ENCODE measurements at places on chromosomes 3 and 15. TPM values are rescaled to one million over a fixed set of nuclear protein-coding genes. Genes with fewer than 3 reads are reported as not detected.

Gene GRK7
- 0.02 TPM for total RNA-seq

Gene GADL1
- total RNA-seq, result not detected

Gene TGM5
- not detected for total RNA-seq

Gene CATSPER2
- 0.24 TPM for total RNA-seq

Gene SOX14
- total RNA-seq, result not detected

Gene RBP2
- total RNA-seq, result not detected

Gene SCAANT1
- not detected for total RNA-seq

Gene SNUPN
- 30.3 TPM for total RNA-seq

Gene CCNB2
- 91.9 TPM for total RNA-seq

Gene CXCR6
- total RNA-seq, result not detected

Gene CCR1
- not detected for total RNA-seq

Gene USF3
- total RNA-seq, result 2.7 TPM

Gene HTR3D
- total RNA-seq, result not detected

Gene ADCY5
- 0.88 TPM for total RNA-seq

Gene GPR62
- total RNA-seq, result not detected

Gene VWA5B2
- total RNA-seq, result 0.29 TPM

Gene SLC28A1
- total RNA-seq, result not detected

Gene RYR3
- 0.07 TPM for total RNA-seq

Gene CFAP91
- total RNA-seq, result 0.24 TPM

All from A549 treated with AZD2906 at 1 μM for 4 hours (cell line).